ENCODE measurements at places on chromosomes 5 and 9. TPM values are rescaled to one million over a fixed set of nuclear protein-coding genes. Genes with fewer than 3 reads are reported as not detected.
A peak's percentile ranks its signal among the peaks of the same experiment; 100 is the strongest.

GRCh38 chr5:76425146-76425545 lies 22.1 kb downstream of the IQGAP2 start:
- DNase-seq = no peak

DNA sequence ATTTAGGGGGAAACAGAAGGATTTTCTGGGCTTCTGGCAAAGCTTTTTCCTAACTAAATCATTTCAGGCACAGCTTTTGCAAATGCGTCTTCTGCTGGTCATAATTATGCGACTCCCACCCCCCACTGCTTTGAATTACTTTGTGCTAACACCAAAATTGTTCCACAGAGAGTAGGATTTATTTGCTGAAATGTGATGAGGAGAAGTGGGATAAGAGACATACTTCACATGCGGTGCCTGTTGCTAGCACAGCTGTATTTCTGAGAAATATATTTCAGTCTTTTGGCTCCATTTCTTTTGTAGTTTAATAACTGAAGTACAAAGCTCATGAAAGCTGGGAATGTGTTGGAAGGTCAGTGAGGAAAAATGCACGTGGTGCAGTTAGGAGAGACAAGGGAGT lies 83.2 kb upstream of the TAS2R1 start:
- no peak for DNase-seq

DNA sequence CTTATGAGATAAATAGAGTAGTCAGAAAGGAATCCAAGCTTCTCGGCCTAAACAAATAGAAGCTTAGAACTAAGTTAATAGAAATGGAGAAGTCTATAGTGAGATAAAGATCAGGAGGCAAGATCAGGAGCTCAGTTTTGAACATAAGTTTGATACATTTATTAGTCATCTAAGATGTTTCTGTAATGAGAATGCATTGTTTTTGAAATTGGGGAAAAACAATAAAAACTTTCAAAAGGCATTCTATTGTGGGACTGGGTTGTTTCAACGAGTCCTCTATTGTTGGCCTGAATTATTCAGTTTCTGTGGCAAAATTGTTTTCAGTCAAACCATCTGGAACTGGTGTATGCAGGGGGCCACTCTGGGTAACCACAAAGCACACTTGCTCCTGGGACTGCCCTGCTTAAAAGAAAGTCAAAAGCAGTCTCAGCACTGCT lies 181.0 kb upstream of the CLINT1 start:
- DNase-seq = no peak

- DNase-seq = no peak
Measured at GRCh38 chr5:163409384-163409783, 28.0 kb upstream of the CCNG1 start.

GRCh38 chr5:98581112-98581997 lies 192.1 kb upstream of the RGMB start:
- DNase-seq = no peak

- DNase-seq = no peak
Measured at GRCh38 chr9:17005056-17005823, 129.6 kb upstream of the CNTLN start.

- DNase-seq = no peak
Measured at GRCh38 chr9:125497478-125497877, 209.5 kb downstream of the MAPKAP1 start.

GRCh38 chr5:173480896-173481295 lies 135.6 kb downstream of the BOD1 start:
- DNase-seq = no peak

- DNase-seq = no peak
Measured at GRCh38 chr5:34483442-34484033, 172.6 kb upstream of the RAI14 start.

DNA sequence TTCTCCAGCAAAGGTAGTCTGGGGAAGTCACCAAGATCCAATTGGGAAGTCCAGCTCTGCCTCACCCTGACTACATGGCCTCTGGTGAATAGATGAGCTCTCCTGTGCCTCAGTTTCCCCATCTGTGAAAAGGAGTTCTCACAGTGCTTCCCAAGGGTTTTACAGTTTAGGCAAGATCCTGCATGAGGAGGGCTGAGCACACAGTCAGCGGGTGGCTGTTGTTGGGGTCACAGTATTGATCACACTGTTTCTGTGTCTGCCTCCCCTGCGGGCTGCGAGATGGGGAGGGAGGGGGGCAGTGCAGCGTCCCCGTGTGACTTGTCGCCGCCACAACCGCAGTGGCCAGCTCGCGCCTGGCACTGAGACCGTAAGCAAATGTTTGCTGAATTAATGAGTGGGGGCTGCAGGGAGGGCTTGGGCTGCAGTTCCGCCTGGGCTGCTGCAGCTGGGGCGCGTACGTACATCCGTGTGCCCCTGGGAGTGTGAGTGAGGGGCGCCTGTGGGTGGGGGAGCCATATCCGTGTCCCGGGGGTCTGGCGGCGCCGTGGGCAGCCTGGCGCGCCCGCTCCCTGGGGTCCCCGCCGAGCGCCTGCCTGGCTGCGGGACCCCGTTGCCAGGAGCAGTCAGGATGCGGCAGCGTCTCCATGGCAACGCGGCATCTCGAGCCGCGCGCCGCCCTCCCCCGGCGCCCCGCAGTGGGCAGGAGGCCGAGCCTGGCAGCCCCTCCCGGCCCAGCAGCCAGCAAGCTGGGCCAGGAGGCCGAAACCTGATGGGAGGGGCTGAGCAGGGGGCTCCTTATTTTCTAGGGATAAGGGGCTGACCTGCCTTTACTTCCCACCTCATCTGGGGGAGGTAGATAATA lies 31.4 kb upstream of the PSD2 start:
- no peak for DNase-seq

GRCh38 chr9:72863456-72864094 lies 89.3 kb downstream of the ALDH1A1 start:
- no peak for DNase-seq

DNA sequence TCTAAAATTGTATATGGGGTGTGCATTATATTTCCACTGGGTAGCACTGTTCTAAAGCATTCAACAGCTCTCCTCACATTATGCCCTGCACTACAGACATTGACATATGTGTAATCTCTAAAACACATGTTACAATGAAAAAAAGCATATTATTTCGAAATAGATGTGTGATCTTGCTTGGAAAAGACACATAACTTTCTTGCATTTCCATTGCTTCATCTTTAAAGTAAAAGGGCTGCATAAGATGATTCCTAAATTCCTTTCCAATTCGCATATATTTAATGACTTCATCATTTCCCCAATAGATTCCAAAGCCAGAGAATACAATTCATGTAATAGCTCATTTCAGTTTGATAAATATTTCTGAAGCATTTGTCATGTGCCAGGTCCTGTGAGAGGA lies 566.9 kb downstream of the PDE4D start:
- no peak for DNase-seq

- no peak for DNase-seq
Measured at GRCh38 chr5:179309751-179310320, 35.4 kb downstream of the ADAMTS2 start.

DNA sequence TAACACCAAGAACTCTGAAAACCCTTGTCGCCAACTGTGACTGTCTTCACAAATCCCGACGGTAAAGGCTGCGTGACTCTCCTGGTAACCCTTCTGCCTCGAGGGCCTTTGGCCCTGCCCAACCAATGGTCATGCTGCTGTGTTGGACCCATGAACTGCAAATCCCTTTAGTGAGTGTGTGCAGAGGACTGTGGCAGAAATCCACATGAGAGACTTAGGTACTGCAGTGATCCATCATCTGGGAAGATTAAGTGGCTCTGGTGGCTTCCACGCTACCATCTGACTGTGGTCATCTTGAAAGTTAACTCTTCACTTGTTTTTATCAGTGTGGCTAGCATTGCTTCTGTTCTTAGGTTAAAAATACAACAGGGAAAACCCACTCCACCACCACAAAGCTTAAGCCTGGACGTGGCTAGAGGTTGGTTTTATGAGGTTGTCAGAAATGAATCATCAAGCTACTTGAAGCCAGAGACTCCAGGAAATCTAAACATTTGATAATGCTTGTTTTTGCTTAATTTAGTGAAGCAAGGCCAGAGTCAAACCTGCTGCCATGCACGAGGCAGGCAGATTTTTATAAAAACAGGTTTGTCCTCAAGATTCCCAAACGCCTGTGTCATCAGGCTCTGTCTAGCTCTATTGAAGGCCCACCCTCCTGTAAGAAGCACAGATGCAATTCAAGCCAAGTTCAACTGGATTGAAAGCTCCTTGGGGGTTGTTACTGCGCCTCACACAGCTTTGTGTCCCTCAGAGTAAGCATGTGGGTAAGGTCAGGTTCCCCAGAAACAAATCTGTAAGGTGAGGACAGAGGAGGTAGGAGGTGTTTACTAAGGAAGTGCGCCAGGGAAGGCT lies 52.7 kb upstream of the ERCC6L2 start:
- no peak for DNase-seq

DNA sequence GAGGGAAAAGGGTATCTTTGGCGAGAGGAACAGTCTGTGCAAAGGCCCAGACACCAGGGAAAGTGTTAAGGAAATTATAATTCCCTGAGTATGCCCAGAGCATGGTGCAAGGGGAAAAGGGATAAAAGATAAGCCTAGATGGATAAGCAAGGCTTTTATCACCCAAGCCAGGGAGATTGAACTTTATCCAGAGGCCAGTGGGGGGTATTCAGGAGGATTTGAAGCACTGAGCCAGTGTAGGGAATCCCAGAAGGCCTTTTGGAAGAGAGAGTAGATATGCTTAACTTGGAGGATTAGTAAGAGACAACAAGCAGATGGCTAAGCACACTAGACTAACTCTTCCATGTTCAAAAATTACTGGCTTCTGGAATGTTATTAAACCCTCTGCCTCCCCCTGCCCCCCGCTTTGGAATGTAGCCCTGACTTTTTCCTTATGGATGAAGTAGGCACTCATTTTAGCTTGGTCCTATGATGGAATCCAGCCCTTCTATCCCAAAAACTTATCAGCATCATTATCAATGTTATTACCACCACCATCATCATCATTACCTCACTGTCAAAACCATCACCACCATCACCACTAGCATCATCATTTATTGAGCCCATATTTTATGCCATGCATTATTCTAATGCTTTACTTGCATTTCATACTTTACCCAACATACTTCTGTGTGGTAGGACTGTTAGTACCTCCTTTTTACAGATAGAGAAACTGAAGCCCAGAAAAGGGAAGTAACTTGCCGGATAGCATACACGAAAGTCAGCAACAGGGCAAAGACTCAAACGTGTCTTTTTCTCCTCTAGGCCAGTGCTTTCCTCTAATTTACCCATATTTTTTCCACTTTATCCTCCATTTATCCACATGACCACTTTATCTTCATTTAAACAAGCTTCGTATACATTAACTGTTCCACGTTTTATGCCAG lies 237.0 kb downstream of the PAPPA start:
- no peak for DNase-seq

GRCh38 chr9:116873491-116873890 lies 186.4 kb downstream of the TRIM32 start:
- no peak for DNase-seq

GRCh38 chr5:171192111-171192510 lies 116.9 kb upstream of the TLX3 start:
- DNase-seq = no peak

DNA sequence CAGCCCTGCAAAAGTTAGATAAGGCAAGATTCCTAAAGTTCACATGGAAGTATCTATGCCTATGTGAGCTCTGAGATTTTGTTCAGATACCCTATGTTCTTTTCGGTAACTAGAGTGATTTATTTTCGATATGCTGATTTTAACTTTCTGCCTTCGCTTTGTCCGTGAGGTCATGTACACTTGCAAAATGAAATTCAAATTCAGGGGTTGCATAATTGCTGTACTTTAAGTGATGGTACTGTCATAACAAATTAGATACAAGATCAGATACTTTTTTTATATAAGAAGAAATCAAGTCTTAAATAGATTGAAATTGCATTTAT lies 350 bp upstream of the ECPAS start:
- peak; percentile 18 for DNase-seq

- no peak for DNase-seq
Measured at GRCh38 chr5:134878403-134878802, 4.2 kb downstream of the TXNDC15 start.

- peak; percentile 54 for DNase-seq
Measured at GRCh38 chr5:77086689-77087483, at the start of gene ZBED3. ZBED3 (minus strand) TSS chr5:77087285; CDS start chr5:77077878, 9,407 bp downstream.

DNA sequence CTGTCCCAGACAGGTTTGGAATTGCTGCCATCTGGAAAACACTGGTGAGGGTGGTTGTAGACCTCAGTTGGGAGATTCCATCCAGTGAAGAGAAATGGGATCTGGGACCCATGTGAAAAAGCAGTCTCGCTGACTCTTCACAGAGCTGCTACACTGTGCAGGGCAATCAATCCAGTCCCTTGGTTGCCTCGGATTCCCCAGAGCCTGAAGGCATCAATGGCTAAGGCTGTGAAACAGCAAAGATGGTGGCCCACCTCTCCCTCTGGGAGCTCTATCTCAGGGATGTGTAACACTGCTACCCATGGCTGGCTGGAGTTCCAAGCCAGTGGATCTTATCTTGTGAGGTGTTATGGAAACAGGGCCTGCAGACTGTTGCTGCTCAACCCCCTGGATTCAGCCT lies 256.1 kb downstream of the TMEM38B start:
- no peak for DNase-seq

DNA sequence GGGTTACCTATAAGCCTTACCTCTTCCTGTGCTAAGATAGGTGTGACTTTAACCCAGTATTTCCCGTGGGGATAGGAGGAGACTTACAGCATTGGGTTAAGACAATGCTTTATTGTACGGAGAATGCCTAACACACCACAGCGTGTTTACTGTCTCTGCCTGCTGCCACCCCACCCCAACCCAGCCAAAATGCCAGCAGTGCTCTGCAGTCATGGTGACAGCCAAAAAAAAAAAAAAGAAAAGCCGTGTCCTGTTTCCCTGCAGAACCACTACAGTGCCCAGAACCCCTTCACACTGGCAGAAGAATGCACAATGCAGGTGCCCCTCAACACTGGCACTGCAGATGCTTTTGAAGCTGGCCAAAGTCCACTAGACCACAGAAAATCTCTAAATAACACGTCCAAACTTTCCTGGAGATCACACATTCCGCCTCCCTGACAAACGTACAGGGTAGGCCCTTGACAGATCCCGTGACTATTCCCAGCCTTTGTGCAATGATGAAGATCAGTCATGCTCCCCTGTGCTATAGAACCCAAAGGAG lies 102.2 kb downstream of the SERINC5 start:
- DNase-seq = no peak

DNA sequence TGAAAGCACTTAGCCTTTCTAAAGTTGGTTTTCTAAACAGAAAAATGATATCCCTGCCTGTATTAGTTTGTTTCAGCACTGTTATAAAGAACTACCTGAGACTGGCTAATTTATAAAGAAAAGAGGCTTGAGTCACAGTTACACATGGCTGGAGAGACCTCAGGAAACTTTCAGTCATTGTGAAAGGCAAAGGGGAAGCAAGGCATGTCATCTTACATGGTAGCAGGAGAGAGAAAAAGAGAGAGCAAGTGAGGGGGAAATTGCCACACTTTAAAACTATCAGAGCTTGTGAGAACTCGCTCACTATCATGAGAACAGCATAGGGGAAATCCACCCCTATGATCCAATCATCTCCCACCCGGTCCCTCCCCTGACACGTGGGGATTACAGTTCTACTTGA lies 64.9 kb downstream of the FAM170A start:
- no peak for DNase-seq

Gene TMEM161B
- polyA plus RNA-seq = 5.0 TPM

Gene TAF11L5
- polyA plus RNA-seq = not detected

Gene PCDHAC2
- not detected for polyA plus RNA-seq

Gene SPACA9
- 0.28 TPM for polyA plus RNA-seq

Gene SLC34A3
- not detected for polyA plus RNA-seq

Gene RLN2
- not detected for polyA plus RNA-seq

Gene SPATA31A3
- polyA plus RNA-seq = not detected

Gene PDE6A
- polyA plus RNA-seq = 0.01 TPM

Gene MRNIP
- 1.2 TPM for polyA plus RNA-seq

Gene PKD2L2
- polyA plus RNA-seq = not detected

Gene SRP19
- polyA plus RNA-seq = 18.6 TPM

Gene MCIDAS
- polyA plus RNA-seq = not detected

Gene IFNA2
- not detected for polyA plus RNA-seq

Gene CNTFR
- not detected for polyA plus RNA-seq

Gene MARCOL
- not detected for polyA plus RNA-seq
